ENCODE measurements at places on chromosomes 1 and 21. TPM values are rescaled to one million over a fixed set of nuclear protein-coding genes. Genes with fewer than 3 reads are reported as not detected.

TTLL7 gene
- total RNA-seq: 1.9 TPM

CRYAA gene
- total RNA-seq: not detected

DISP3 gene
- 0.48 TPM for total RNA-seq

HSPA6 gene
- 7.1 TPM for total RNA-seq

PODN gene
- total RNA-seq: not detected

NR1I3 gene
- total RNA-seq: not detected

SH2D2A gene
- total RNA-seq: 2.9 TPM

HSPB7 gene
- not detected for total RNA-seq

HP1BP3 gene
- 105 TPM for total RNA-seq

MEX3A gene
- 1.7 TPM for total RNA-seq

AKNAD1 gene
- total RNA-seq: 1.8 TPM

ALG14 gene
- total RNA-seq: 5.9 TPM

OLFML2B gene
- total RNA-seq: 0.49 TPM

SMG5 gene
- total RNA-seq: 43.3 TPM

LCE3D gene
- 2.8 TPM for total RNA-seq

NES gene
- 1.1 TPM for total RNA-seq

LYPD8 gene
- 0.11 TPM for total RNA-seq
